Sciatic nerve (tissue), 2 donors: ENCODE measurements at places on chromosomes 7 and 10.

GRCh38 chr7:69205581-69205980 lies 392.7 kb upstream of the AUTS2 start:
- no peak for DNase-seq

GRCh38 chr7:15820319-15820718 lies 133.8 kb upstream of the MEOX2 start:
- no peak for DNase-seq

DNA sequence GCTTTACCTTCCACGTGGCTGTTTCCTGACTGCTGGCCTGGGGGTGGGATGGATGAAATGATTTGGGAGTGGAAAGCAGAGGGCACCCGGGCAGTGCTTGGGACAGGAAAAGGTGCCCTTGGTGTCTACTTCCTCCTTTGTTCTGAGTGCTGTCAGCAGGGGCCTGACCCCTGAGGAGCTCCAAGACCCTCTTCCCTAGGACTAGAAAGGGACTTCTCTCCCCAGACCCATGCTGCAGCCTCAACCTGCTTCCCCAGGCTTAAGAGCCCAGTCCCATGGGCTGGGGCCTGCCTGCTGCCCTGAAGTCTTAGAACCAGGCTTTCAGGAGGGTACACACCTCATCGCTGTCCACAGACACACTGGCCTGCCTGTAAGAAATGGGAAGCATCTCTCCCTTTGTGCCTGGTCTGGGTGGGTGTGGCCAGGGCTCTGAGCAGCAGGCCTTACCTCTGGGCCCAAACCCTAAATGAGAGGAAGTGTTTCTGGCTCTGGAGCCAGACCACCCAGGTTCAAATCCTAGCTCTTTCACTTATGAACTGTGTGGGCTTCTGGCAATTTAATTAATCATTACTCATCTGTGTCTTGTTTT lies 12.9 kb downstream of the CDH23 start:
- no peak for DNase-seq

- DNase-seq: no peak
These were observed 136.4 kb downstream of the BMPER start for GRCh38 chr7:34041707-34042106.

GRCh38 chr10:63388421-63389031 lies 77.3 kb downstream of the JMJD1C start:
- DNase-seq: no peak

GRCh38 chr7:76403780-76404494 lies 5.6 kb downstream of the SSC4D start:
- no peak for DNase-seq

DNA sequence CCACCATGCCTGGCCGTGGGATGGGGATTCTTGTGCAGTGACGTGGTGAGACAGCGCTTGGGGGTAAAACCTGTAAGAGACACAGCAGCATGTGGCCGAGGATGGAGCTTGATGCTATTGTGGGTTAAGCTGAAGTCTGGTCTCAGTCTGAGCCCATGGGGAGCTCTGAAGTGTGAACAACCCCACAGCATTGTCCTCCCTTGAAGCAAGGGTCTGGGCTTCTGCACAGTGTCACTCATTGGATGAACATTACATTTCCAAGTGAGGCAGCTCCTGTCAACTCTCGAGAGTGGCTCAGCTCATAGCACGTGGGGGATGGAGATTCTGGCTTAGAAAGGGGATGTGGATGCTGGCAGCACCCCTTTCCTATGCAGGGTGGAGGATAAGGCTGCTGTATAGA lies 32.2 kb upstream of the ZNF438 start:
- DNase-seq: no peak

GRCh38 chr7:55533050-55533728 lies 39.1 kb downstream of the VOPP1 start:
- no peak for DNase-seq

DNA sequence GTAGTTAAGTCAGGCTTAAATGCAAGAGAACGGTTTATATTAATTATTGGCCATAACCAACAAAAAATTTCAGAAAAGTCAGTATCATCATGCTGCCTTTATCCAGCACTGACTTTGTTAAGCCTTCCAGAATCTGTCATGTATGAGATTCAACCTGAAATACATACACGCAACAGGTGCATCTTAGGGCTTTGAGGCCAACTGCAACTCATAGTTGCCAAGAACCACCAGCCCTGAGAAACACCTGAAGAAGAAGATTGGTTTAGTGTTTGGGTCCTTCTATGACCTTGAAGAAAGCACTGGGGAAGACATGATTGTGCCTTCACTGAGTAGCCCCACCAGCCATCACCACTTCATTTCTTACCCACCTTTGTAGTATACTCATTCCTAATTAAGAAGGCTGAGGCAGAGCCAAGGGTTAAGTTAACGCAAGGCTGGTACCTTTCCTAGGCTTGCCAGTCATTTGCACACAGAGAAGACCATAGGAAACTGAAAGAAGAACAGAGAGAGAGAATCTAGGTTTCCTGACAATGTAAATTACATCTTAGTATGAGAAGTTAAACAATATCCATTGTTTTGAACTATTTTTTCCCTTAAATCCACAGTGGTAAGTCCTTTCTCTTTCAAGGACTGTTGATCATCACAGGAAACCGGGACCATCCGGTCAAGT lies 200.1 kb upstream of the PRKCQ start:
- no peak for DNase-seq

DNA sequence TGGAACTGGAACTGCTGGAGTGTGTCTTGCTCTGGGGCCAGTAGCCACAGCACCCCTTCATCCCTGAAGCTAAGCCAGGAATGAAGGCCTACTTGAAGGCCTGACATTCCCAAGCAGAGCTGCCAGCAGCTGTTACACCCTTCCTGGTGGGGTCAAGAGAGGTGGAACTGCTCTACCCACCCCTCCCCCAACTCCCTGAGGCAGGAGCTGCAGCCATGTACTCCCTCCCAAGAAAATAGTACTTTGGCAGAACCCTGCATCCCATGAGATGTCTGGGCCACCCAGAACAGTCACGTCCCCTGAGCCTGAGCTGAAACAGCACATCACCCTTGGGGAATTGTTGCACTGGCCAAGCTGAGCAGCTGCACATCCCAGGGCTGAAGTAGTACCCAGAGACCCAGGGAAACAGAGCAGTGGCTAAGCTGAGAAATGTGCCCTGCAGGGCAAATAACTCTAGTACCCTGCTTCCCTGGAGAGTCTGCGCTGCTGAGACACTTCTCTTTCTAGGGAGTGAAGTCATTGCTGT lies 63.4 kb upstream of the PLA2G12B start:
- no peak for DNase-seq

GRCh38 chr10:31340343-31340742 lies 21.3 kb downstream of the ZEB1 start:
- DNase-seq: no peak

GRCh38 chr7:44152971-44153947 lies 12.1 kb upstream of the MYL7 start:
- DNase-seq: peak; percentile 56

DNA sequence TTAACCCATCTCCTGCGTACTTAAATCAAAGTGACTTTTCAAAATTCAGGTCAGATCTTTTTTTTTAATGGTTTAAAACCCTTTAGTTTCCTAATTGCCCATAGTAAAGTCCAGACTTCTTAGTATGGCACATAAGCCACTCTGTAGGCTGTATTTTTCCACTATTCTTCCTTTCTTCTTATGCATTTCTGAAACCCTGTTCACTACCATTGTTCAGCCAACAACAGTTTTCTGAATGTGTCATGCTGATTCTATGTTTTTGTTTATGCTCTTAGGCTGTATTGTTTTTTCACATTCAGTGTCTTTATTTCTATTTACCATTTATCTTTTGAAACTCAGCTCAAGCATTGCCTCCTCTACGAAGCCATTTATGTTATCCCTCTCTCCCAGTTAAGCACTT lies 26.7 kb downstream of the CCSER2 start:
- DNase-seq: no peak

- no peak for DNase-seq
These were observed 72.4 kb downstream of the ABCC2 start for GRCh38 chr10:99854860-99855259.

DNA sequence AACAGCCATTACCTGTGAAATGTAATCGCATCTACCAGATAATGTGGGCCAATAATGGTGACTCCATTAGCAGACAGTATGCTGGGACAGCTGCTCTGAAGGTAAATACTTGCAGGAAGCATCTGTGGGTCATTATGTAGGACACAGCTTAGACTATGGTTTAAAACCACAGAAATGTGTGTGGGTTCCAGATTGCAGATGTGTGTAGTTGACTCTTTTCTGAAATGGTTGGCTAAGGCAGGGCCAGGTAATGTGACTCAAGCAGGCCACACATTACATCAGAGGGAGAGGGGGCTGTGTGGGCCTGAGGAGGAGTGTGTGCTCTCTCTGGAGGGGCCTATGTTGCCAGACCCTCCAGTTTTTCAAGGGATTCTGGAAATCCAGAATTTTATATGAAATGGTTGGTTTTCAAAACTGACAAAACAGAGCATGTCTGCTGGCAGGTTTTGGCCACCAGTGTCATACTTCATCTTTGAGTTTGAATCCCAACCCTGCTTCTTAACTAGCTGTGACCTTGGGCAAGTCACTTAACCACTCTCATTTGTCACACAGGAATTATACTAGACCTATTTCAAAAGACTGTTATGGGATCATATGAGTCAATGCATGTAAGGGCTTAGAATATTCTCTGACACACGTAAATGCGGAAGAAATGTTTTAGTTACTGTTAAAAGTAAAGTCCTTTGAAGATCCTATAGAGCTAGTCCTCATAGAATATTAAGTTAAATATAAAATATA lies 64.5 kb downstream of the MCMBP start:
- DNase-seq: no peak

- DNase-seq: no peak
These were observed 405 bp upstream of the ENTPD1 start for GRCh38 chr10:95755511-95756004.

DNA sequence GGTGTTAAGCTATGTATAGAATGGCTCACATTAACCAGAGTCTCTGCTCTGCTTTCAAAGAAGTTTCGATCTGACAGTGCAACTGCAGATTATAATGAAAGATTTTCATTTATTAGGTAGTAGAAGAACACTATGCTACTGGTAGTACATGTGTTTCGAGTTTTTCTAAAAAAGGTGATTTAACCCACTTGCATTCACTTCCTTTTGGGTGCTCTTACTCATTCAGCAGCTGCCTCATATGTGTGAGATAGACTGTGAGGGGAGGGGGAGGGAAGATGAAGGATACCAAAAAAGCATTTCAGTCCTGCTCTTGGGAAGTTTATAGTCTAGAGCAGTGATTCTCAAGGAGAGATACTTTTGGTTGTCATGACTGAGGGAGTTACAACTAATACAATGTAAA lies 20.4 kb downstream of the PLEKHA8 start:
- DNase-seq: no peak

DNA sequence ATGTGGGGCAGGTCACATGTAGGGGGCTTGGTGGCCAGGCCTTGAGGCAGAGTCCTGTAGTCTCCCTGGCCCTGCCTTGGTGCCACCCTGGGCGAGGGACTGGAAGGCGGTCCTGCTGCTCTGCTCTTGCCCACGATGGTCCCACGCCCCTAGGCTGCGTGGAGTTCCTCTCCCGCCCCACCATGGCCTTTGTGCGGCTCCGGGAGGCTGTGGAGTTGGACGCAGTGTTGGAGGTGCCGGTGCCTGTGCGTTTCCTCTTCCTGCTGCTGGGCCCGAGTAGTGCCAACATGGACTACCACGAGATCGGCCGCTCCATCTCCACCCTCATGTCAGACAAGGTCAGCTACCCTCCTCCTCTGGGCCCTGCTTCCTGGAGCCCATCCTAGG lies 10.0 kb downstream of the FASTK start:
- DNase-seq: no peak

DNA sequence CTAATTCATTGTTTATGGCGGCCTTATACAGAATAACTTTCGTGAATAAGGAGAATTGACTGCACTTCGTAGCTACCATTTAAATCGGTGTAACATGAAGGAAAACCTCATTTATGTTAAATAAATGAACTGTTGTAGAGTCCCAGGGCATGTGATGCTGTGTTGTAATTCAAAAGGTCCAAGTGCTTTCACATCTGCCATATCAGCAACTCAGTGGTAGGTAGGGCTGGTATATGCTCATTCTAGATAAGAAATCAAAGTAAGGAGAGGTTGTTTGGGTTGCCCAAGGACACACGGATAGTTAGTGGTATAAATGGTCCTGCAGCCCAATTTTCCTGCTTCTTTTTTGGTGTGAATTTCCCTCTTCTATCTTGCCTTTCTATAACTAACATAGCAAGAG lies 15.8 kb downstream of the BBS9 start:
- DNase-seq: no peak

- DNase-seq: no peak
These were observed 185.6 kb downstream of the LRMDA start for GRCh38 chr10:75616874-75617478.

GRCh38 chr7:50287129-50287528 lies 17.4 kb upstream of the IKZF1 start:
- DNase-seq: no peak

DNA sequence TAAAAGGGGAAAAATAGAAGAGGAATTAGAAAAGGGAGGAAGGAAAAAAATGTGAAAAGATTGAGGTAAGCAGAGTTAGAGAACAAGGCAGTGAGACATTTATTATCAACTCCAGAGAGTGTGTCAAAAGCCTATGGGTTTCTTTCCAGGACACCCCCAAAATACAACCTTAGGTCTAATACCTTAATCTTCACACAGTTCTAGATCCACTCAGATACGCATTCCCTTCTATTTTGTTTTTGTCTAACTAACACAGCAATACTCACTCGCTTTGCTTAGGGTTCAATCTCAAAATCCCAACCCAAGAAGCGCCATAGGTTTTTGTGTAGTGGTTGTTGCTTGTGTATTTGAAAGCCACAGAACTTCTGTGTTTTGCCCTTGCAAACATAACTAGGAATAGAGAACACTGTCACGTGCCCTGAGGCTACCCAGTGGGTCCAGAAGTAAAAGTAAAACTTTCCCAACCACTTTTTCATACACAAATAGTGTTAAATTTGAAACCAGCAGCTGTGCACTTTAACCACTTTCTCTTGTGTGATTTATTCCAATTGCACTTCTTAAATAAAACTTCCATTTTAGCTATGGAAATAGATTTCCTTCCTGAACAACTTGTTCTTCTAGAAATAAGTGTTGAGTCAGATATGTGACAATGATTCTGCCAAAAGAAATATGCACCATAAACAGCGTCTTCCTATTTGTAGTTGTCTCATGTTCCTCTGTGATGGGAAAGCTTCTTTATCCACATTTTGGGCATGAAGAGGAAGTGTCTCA lies 414.7 kb upstream of the GHITM start:
- no peak for DNase-seq

DNA sequence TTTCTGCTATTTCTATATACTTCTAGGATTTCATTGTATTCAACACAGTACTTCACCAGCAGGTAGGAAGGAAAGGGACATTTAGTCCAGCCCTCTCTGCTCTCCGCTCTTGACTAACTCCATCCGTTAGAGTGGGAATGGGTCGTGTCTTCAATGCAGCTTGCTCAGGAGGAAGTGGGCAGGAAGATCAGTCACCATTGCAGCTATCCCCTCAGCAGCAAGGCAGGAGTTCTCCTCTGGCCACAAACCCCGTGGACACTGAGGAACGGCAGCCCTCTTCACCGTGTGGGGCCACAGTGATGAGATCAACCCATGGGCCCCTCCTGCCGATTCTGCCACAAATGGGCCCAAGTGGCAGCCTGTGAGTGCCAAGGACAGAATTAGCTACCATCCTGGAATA lies 30.2 kb upstream of the IKZF1 start:
- no peak for DNase-seq
